ENCODE measurements at places on chromosomes 12 and 14.

- no peak for DNase-seq
These were observed 4.5 kb downstream of the AP5M1 start for GRCh38 chr14:57273236-57273635.

DNA sequence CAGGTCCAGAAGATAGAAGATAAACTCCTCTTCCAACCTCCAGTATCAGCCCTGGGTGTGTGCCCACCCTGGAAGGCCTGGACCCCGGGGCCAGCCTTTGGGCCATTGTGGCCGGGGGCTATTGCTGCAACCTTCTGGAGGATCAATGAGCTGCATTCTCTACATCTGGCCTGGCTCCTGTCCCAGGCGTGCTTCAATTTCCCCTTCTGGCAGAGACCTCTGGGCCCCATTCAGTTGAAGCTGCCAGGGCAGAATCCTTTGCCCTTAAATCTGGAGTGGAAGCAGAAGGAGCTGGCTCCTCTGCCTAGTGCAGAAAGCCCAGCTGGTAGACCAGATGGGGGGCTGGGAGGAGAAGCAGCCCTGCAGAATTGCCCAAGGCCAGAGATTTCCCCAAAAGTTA lies 10.0 kb downstream of the NYNRIN start:
- no peak for DNase-seq

DNA sequence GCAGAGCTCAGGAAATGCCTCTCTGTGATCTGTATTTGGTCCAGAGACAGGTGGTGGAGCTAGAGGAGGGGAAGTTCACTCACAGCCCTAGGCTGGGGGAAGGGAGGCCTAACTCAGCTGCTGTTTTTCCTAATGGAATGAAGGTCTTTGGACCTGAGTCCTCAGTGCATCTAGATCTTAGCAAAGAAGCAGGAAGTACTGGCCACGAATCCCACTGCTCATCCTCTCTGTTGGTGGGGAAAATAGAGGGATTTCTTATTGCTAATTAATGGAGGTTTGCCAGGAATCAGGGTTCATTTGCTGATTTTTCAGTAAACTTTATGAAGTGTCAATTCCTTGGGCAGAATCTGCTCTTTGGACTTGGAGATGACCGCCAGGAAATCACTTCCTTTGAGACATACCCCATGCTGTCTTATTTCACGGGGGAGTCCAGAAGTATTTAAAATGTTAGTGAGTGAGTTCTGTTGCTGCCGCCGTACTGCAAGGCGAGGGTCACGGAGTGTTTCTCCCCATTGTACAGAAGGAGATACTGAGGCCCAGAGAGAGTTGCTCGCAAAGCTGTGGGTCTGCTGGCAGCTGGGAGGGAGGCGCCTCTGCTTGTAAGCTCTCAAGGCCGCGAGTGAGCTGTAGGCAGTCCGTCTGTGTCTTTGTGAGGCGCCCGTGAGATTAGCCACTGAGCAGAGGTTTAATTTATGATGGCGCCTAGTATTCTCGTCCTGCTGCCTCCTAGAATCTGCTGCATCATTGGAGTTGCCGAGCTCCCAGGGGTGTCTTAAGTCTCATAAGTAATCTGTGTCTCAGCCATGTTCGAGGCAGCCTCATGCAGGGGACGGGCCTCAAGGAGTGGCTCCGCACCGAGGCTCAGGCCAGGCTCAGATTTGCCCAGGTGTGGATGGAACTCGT lies 88.2 kb downstream of the TSPAN9 start:
- no peak for DNase-seq

DNA sequence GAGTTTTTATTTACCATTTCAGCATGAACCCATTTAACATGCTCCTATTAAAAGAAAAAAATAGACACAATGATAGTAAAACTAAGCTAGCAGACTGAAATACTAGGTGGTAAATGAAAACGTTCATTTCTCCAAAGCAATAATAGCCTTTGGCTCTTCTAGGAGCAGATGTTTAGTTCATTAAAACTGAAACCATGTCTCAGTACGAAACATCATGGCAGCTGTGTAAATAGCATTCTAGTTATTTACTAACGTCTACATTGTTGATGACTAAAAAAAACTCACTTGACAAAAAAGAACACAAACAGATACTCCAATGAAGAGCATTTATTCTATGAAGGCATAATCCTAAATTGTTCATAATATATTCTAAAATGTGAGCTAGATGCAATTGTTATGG lies 17.9 kb downstream of the RECQL start:
- no peak for DNase-seq

DNA sequence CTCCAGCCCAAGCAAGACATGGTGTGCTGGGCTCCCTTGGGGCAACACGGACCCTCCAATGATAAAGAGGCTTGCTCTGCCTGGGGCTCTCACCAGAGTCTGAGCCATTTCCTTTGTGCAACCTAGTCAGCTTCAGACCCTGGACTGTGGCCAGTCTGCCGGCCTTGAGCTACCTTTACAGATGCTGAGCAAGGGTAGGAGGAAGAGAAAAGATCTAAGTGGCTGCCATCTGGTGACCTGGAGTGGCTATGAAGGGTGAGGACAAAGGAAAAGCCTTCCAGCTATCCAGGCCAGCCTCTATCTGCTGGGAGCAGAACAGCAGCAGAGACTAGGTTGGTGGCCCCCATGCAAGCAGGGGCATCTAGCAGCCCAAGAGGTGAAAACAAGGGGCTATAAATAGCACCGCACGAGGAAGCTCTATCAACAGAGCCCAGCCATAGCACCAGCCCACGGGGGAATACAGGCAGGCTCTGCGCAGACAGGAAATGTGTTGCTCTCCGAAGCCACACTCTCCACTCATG lies 230.1 kb downstream of the FOXN3 start:
- no peak for DNase-seq

GRCh38 chr12:113591480-113591974 lies 119.9 kb upstream of the LHX5 start:
- no peak for DNase-seq

GRCh38 chr14:65676361-65677014 lies 264.0 kb downstream of the FUT8 start:
- no peak for DNase-seq

DNA sequence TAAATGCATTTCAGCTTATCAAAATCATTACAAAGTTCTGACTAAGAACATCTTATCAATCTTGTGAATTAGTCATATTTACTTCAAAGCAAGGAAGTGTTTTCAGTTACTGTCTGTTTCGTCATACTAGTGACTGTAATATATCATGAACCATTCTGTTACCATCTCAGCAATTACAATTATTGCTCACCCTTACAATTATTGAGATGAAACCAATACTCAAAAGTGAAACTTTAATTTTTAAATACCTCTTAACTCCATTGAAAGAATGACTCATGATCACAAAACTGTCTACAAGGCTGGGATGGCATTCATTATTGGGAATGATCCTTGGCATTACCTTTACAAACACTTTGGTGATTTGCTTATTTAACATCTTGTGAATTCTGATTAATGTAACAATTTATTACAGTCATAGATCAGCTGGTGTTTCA lies 90.3 kb downstream of the RPS6KA5 start:
- peak; percentile 42 for DNase-seq

GRCh38 chr14:53509276-53510244 lies 356.4 kb upstream of the DDHD1 start:
- DNase-seq: no peak

GRCh38 chr12:11731042-11731357 lies 81.5 kb downstream of the ETV6 start:
- peak; percentile 25 for DNase-seq

DNA sequence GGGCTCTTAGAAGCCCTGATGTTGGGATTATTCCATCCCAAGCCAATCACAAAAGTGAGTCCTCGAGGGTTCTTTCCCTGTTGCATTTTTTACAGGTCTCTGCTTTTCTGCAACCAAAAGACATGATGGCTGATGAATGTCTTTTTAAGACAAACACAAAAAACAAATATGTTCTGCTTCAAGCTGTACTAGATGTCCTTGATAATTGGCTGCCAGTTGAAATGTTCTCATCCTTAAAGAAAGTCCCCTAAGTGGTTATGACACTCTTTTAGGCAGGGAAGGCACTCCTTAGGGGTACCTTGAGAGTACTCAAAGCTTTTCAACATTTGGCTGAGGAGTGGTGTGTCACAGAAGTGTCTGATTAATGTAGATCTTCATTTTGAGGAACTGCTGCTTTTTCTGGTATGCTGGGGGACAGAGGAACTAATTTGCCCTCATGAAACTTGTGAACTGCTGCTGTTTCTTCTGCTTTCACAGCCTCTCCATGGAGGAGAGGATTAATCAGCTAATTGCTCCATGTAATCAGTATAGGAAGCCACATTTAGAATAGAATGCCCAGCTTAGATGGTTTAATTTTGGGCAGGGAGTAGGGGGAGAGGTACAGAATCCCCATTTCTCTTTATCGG lies 22.8 kb upstream of the IGF1 start:
- DNase-seq: peak; percentile 8

DNA sequence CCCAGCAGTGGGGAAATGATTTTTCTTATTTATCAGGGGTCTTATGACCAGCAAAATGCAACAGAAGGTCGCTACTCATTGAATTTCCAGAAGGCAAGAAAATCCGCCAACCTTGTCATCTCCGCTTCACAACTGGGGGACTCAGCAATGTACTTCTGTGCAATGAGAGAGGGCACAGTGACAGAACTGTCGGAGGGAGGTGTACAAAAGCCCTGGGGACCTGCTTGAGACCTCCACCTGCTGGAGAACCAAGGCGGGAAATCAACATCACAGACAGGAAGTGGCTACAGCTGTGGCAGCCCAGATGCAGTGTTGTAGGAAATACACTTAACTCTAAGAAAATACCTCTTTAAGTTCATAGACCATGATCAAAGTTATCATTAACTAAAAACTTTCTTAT lies 250.9 kb upstream of the OR4E1 start:
- DNase-seq: peak; percentile 73

GRCh38 chr14:68627050-68627867 lies 165.6 kb downstream of the ZFP36L1 start:
- no peak for DNase-seq

GRCh38 chr12:25332143-25332542 lies 81.4 kb upstream of the KRAS start:
- no peak for DNase-seq

- DNase-seq: no peak
These were observed 38.0 kb downstream of the RCOR1 start for GRCh38 chr14:102630405-102630804.

- no peak for DNase-seq
These were observed 100.8 kb downstream of the ADGRD1 start for GRCh38 chr12:131054345-131055092.

GRCh38 chr12:78088391-78088832 lies 257.7 kb downstream of the NAV3 start:
- no peak for DNase-seq

GRCh38 chr12:63928305-63928704 lies 83.8 kb downstream of the SRGAP1 start:
- DNase-seq: no peak

- no peak for DNase-seq
These were observed 1538.3 kb upstream of the SEL1L start for GRCh38 chr14:83071888-83072501.

GRCh38 chr12:67751381-67751928 lies 102.9 kb downstream of the DYRK2 start:
- no peak for DNase-seq

DNA sequence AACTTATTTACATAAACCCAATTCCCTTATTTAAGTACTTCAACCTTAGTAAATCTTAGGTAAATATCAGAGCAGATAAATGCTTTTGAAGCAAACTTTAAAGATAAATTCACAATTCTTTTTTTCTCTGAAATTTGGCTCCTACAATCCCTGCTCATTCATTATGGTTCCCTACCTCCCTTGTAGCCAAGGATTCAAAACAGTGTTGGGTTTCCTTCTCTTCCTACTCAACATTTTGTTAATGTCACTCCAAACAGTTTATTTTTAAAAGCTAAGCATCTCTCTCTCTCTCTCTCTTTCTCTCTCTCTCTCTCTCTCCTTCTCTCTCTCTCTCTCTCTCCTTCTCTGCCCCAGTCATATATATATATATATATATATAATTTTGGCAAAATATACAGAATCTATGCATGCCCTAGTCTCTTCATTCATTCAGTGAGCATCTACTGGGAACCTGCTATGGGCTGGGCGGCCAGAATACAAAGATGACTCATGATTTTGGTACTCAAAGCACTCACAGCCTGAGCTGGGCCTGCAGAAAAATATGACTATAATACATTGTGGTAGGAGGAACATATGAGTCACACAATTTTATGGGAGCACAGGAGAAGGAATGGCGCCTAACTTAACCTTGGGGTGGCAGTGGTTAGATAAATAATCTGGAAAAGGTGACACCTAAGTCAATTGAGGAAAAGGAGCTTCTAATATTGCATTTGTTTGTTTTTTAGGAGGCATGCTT lies 123.7 kb upstream of the DHRS4 start:
- no peak for DNase-seq

DNA sequence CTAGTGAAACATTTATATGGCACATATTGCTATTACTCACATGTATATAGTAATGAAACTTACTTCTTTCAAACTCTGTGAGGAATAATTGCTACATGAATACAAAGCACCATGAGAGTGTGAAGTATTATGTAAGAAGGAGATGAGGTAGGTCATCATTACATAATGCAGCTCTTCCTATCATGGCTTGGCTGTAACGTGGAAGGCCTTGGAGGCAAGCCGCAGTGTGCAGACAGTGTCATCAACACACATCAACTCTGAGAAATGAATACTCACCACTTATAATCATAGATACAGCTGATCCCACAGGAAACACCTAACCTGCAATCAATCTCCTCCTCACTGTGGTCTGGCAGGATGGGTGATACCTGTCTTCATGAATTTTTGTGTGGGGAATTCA lies 49.9 kb upstream of the CCDC91 start:
- no peak for DNase-seq

- DNase-seq: no peak
These were observed 144.6 kb downstream of the ATP23 start for GRCh38 chr12:58086006-58086405.

DNA sequence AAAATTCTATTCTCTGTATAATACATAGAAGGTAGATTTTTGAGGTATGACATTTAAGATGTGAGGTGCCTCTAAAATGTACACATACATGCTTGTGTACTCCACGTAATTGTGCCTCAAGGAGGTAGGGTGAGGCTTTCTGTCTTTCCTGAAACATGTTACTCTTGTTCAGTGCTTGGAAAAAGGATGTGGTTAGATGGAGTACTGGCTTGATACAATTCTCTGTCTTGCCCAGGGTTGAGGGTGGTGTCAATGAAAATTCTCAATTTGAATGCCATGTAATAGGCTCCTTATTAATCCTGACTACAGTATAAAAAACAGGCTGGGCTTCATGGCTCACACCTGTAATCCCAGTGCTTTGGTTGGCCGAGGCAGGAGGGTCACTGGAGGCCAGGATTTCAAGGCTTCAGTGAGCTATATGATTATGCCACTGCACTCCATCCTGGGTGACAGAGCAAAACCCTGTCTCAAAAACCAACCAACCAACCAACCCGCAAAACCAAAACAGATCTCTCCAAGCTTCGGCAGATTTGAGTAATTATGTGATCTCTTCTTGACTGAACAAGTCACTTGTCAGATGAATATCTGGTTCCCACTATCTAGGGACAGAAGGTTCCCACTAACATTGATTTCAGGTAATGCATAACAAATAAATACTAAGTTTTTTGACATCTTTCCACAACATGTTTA lies 41.6 kb downstream of the RCOR1 start:
- no peak for DNase-seq

GRCh38 chr14:35341751-35342488 lies 49.7 kb downstream of the PSMA6 start:
- DNase-seq: peak; percentile 28

All from CD4-positive, alpha-beta T cell treated with Interleukin-4 for 4 hours (primary cell).